ENCODE measurements at places on chromosomes 12 and 14. TPM values are rescaled to one million over a fixed set of nuclear protein-coding genes. Genes with fewer than 3 reads are reported as not detected.

- no peak for DNase-seq
Measured at GRCh38 chr14:61526405-61527312, 168.7 kb upstream of the HIF1A start.

DNA sequence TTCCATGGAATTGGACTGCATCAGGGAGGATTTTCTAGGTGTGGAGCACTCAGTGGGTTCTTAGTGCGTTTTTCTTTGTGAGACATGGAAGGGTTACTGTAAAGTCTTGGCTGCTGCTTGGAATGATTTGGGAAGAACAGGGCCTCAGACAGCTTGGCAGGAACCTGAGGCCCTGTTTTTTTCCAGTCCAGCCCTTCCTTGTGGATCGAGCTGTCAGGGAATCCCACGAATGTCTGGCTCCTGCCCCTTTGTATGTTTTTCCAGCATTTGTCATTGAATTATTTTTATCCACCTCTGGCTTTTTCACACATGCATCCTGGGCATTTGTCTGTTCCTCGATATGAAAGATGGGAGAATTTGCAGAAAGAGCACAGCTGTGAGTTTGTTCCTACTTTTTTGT lies 158.5 kb downstream of the TGFB3 start:
- DNase-seq: no peak

BIN2 gene
- total RNA-seq: 109 TPM

IQSEC3 gene
- total RNA-seq: 2.0 TPM

GRCh38 chr12:3098436-3098835 lies 21.3 kb downstream of the TSPAN9 start:
- DNase-seq: no peak

DNA sequence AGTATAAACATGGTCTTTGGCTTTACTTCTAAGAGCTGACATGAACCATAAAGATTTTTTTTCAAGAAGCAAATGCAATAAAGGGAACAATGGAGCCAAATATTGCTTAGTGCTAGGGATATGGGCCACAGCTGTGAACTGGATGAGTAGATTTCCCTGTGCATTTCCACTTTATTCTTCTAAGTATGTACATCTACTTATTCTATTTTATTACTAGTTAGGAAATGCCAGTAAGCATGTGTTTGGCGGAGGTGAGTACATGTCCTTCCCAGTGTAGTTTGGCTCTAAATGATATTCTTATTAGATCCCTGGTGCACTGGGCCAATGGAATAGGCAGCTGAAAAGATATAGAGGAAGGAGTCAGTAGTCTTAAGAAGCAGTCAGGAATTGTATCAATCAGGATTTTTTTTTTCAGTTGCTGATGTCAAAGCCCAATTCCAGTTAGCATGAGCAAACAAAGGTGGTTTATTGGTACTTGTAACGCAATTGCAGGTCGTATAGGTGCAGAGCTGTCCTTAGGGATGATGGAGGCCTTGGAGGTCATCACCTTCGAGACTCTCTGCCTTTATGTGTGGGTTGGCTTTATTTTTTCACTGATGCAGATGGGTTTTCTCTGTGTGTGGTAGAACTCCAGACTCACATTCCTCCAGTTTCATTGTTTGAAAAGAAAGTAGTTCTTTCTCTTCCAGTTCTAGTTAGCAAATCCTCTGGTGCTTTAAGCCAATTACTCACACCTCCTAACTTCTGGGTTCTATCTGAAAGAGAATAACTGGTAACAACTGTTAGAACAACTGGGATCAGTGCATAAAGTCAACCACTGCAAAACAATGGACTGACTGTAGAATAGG lies 139.0 kb upstream of the LRIG3 start:
- DNase-seq: no peak

GRCh38 chr12:30996255-30996654 lies 69.7 kb downstream of the TSPAN11 start:
- no peak for DNase-seq

DNA sequence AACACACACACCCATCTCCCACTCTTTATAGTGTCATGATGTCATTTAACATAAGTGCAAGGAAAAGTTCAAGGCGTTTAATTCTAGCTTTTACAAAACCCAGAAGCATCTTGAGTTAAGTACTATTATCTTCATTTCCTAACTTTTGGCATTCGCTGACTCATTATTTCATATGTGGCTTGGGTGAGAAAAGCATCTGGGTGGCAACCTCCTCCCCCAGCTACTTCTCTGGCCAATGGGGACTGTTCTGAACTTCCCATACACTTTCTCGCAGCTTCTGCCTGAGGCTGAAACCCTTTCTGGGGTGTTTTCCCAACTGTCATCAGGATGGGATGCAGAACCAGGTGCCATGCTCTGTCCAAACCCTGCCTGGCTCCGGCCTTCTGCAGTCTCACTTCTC lies 2.8 kb upstream of the MARK3 start:
- no peak for DNase-seq

PLEKHG7 gene
- not detected for total RNA-seq

GLIPR1L2 gene
- not detected for total RNA-seq

RASAL1 gene
- not detected for total RNA-seq

- DNase-seq: no peak
Measured at GRCh38 chr12:87883806-87884205, 145.4 kb downstream of the C12orf50 start.

- no peak for DNase-seq
Measured at GRCh38 chr14:97838986-97839385, 1041.8 kb downstream of the VRK1 start.

Data from activated CD8-positive, alpha-beta memory T cell treated with anti-CD3 and anti-CD28 coated beads, Interleukin-2, amount 10 ng/mL, durations not matched to agents 7 days and 5 days (primary cell).